NCI-H524 treated with DMSO at 0.1 percent for 48 hours (cell line): ENCODE measurements at places on chromosomes 6 and 20.

GRCh38 chr6:88867841-88868731 lies 95.3 kb downstream of the RNGTT start:
- DNase-seq, result no peak

DNA sequence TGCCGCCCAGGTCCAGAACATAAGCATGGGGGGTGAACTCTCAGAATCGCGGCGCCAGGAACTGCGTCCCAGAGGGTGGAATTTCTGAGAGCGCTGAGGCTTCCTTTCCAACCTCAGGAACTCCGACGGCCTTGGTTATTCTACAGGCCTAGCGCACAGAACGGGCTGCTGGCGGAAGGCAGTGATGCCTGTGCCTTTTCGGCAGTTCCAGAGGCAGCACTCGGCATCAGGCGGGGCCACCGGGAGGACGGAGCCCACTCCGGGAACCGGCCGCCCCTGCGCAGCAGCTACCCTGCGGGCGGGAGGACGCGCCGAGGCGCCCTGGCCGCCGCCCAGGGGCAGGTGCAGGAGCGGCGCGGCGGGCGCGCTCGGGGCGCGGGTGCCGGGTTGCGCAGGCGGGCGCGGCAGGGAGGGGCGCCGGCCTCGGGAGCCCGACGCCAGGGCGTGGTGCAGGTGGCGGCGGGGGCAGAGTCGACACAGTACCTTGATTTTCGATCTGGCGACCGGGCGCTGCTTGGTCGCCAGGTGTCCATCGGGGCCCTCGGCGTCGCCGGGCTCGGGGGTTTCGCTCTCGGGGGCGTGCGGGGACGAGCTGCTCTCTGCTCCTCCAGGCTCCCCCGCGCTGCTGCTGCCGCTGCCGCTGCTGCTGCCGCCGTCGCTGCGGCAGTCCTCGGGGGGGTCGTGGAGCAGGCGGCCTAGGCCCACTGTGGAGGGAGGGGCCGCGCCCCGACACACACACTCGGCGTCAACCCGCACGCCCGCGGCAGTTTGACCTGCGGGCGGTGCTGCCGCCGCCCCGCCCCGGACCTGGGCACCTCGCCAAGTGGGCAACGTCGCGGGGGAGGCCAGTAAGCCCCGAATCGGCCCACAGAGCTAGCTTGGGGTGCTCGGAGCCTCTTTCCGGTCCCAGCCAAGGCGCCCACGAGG lies 1.3 kb downstream of the OVOL2 start:
- DNase-seq, result no peak

DNA sequence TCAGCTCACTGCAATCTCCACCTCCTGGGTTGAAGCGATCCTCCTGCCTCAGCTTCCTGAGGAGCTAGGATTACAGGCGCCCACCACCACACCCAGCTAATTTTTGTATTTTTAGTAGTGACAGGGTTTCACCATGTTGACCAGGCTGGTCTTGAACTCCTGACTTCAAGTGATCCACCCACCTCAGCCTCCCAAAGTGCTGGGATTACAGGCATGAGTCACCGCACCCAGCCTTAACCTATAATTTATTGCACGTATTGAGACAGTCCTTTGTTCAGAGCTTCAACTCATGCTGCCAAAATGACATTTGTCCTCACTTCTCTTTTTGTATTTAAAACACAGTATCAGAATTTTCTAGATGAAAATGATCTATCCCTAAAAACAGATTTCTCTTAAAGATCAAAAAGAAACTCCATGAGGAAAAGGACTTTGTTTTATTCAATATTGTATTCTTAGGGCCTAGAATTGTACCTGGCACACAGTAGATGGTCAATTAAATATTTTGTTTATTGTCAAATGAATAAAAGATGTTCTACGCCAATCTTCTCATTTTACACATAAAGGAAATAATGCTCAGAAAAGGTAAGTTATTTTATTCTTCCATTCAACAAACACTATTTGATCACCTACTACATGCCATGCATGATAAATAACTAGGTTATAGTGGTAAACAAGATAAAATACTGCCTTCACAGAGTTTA lies 10.8 kb downstream of the SERAC1 start:
- DNase-seq, result no peak

GRCh38 chr6:118933855-118934460 lies 1.0 kb downstream of the MCM9 start:
- no peak for DNase-seq

DNA sequence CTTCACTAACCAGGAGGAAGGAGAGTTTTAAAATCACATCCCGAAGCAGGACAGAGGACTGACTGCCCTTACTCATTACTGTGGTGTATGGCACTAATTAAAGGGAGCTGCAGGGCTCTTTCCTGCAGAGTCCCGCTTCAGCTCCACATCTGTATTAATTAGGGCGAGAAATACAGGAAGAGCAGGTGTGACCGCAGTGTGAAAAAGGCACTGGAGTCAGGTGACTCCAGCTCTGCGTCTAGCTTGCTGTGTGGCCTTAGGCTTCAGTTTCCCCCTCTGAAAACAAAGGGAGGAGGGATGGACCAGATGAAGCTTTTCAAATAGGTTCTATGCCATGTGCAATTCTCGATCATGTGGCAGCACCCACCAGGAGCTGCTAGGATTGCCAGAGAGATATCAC lies 34.0 kb downstream of the KIAA1755 start:
- no peak for DNase-seq
